AG10803 (cell line): ENCODE measurements at places on chromosomes 3 and 15.

GRCh38 chr3:182855076-182855475 lies 61.8 kb downstream of the ATP11B start:
- DNase-seq = no peak

DNA sequence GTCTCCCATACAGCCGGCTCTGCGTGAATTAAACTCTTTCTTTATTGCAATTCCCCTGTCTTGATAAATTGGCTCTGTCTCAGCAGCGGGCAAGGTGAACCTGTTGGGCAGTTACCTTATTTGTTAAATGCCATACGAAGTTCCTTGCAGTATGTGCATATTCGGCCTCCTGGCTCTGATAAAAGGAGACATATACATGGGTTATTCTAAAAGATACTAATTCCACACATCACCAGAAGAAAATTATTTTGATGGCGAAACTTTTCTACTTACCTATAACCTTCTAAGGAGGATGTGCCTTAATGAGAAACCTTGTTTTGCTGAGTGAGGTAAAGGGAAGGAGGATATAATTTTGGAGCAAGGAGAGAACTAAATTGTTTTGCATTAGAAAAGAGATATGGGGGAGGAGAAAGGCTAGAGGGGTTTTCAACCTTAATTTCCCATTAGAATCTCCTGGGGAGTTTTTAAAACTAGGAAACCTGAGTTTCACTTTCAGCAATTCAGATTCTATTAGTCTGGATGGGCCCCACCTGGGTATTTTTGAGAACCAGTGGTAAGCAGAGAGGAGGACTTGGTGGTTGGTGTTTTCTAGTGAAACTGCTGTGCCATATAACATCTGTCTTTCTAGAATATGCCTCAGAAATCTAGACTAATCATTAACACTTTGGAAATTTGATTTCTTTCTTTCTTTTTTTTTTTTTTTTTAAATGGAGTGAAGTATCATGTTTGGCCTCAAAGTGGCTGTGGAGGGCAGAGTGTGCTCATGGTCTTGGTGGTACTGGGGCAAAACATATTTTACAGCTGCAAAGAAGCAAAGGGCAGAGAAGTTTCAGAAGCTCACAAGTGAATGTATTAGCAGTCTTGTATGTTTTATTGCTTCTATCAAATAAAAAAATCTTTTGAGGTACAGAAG lies 23.0 kb downstream of the NANOGP8 start:
- no peak for DNase-seq

- DNase-seq = no peak
Observed at GRCh38 chr15:38374556-38374955, 79.4 kb upstream of the FAM98B start.

- peak; percentile 62 for DNase-seq
Observed at GRCh38 chr15:56984681-56985481, 66.4 kb downstream of the TCF12 start.

DNA sequence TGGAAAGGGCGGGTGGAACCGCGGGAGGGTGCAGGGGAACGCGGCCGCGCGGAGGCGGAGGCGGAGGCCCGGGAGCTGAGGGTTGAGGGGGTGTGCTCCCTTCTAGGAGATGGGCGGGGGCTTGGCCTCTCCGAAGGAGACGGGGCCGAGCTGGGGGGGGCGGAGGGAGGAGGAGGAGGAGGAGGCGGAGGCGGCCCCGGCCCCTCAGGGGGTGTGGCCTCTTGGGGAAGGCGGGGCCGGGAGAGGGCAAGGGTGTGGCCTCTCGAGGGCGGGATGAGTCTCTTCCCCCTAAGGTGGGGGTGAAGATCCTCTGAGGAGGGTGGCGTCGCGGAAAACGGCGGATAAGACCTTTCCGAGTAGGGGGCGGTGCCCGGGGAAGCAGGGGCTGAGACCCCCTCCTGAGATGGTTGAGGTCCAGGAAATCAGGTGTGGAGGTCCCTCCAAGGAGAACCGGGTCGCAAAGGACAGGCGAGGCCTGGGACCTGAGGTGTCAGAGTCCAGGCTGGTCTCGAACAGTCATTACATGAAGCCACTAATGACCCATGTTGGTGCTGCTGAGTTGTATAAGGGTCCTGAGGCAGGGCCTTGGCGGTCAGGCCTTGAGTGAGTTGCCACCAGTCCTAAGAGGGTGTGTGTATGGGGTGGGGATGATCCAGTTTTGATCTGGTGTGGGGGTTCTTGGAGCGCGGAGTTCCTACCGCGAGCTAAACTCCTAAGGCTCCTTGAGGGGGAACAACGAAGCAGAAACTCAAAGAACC lies 759 bp downstream of the WDR6 start:
- DNase-seq = peak; percentile 91

GRCh38 chr3:170387950-170388349 lies 30.4 kb downstream of the SKIL start:
- peak; percentile 74 for DNase-seq

DNA sequence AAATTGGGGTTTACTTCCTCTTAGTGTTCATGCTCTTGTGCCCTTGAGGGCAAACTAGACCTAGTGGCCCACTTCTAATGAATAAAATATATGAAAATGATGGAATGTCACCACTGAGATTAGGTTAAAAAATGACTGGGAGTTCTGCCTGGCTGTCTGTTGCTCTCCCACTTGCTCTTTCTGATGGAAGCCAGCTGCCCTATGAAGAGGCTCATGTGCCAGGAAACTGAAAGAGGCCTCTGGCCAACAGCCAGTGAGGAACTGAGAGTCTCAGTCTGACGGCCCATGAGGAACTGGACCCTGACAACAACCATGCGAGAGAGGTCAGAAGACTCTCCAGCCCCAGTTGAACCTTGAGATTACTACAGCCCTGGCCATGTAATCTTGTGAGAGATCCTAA lies 107.1 kb upstream of the FHIT start:
- DNase-seq = no peak

DNA sequence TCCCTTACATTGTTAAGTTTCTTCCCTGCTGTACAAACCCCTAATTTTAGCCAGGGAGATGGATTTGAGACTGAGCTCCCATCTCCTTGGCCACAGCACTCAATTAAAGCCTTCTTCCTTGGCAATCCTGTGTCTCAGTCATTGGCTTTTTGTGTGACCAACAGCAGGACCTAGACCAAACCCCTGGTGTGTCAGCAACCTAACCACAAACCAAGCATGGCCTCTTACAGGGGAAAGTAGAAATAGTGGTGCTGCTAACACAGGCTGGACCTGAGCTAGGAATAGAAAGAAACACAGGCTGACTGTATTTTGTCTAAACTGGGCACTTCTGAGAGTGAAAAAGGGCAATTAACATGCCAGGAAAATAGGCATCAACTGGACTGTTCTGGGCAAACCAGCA lies 37.9 kb downstream of the PPCDC start:
- DNase-seq = peak; percentile 59

DNA sequence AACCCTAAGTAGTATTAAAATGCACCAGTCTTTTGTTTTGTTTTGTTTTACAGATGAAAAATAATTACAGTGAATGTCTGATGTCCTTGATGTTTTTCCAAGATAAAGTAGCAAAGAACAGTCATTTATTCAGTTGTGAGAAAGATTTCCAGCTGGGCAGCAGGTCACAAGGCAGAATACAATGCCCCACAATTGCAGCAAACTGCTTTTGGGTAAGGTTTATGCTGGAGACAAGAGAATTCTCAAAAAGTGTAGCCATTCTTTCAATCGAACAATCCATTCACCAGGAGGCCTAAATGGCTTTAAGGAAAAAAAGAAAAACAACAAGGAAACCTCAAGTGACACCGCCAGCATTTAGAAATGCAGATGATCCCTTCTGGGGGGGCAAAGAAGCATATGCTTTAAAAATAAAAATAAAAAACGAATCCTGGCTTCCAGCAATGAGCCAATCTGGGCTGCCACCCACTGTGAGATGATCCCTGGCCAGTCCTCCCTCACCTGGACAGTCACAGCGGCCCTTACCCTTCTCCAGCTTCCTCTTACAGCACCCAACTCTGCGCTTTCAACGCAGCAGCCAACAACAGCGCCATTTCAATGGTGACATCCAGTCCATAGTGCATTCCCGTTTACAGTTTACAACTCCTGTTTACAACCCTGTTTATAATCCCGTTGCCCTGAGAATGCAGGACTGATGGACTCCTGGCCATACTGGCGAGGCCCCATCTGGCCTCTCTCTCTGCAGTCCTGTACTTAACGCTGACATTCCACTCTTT lies 25.7 kb upstream of the WNT5A start:
- DNase-seq = no peak

GRCh38 chr3:122233101-122233952 lies 49.9 kb downstream of the CASR start:
- DNase-seq = no peak

DNA sequence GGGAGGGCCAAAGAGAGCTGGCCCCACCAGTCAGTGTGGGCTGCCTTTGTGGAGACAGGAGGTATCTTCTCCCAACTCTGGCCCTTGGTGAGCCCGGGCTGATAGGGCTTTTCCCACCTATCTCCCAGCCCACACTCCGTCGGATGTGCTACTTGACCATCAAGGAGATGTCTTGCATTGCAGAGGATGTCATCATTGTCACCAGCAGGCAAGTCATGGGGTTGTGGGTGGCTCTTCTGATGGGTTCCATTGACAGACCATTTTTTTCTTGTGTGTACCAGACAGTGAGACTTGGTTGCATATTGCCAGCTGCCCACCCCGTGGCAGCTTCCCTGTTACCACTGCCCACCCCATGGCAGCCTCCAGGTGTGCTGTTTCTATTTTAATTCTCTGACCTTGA lies 3.3 kb downstream of the COPG1 start:
- no peak for DNase-seq

- no peak for DNase-seq
Observed at GRCh38 chr3:142498397-142499180, 50.8 kb upstream of the XRN1 start.

DNA sequence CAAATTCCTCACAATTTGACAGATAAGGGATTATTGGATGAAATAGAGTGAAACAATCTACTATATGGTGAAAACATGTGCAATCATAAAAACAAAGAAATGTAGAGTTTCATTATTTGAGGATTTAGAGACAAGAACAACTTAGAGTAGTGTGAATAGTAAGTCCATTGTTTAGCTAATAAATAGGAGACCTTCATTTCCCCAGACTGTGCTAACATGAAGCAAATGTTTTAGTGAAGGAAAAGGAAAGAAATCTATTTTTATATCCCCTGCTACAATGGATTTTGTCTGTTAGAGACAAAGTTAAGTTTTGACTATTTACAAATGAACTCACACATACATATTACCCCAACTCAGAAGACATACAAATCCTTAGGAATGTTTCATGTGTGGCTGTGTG lies 77.8 kb downstream of the EFL1 start:
- no peak for DNase-seq

GRCh38 chr3:190058521-190059241 lies 62.0 kb downstream of the P3H2 start:
- peak; percentile 30 for DNase-seq

DNA sequence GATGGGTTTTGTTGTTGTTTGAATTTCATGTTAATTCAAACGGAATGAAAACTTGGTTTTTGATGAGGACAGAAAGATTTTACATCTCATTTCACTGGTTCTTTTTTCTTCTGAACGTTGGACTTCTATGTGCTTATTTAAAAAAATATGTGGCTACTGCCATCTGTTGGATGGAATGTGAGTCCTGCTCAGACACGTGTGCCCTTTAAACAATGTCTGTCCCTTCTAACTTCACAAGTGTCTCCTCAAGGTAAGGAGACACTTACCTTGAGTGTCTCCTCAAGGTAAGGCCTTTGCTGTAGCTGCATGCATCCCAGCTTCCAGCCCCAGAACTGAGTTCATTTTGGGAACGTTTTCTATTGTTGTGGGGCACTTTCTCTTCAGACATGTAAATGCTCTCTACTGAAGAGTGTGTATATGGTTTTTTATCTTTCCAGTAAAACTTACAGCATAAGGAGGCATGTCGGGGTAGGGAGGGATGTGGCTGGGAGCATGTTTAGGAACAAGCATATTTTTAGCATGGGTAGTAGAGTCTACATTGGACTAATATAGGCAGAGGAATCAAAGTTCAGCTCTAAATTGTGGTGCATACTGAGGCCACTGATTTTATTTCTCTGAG lies 63.1 kb upstream of the UBE3A start:
- peak; percentile 35 for DNase-seq

- DNase-seq = no peak
Observed at GRCh38 chr3:69409011-69409410, 23.1 kb upstream of the FRMD4B start.

DNA sequence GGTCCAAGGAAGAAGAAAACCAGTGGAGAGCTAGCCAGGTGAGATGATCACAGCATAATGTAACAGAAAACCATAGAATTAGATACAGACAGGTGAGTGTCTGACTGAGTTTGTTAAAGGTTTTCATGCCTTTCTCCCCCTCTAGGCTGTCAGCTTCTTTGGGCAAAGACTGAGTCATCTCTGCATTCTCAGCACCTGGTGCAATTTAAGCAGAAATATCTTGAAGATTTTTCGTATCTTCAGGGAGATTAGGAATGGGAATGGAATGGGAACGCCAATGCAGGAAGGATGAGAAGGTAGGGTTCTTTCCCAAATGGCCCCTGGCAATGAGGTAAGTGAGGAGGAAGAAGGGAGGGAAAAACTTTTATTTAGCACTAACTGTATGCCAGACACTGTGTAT lies 122.0 kb upstream of the SLC7A14 start:
- no peak for DNase-seq

- no peak for DNase-seq
Observed at GRCh38 chr3:123349566-123350435, 99.1 kb downstream of the ADCY5 start.

GRCh38 chr3:45280971-45281370 lies 54.9 kb upstream of the TMEM158 start:
- no peak for DNase-seq

- no peak for DNase-seq
Observed at GRCh38 chr3:51887620-51888019, 12.2 kb upstream of the IQCF5 start.

DNA sequence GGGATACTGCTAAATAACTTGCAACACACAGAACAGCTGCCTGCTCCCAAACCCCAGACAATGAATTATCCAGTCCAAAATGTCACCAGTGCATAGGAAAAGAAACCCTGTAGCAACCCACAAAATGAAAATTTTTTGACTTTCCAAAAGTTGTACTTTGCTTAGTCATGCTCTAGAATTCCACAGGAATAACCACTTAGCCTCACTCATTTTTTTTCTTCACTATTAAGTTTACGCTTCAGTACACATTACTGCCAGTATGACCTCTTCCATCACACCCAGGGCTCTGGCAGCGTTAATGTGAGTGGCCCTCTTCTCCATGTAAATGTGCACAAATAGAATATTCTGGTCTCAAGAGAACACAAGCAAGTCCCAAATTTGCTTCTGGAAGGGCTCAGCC lies 259.8 kb downstream of the MAGI1 start:
- DNase-seq = peak; percentile 42
